ENCODE measurements at places on chromosomes 3 and 15.

- H3K4me3 ChIP-seq, result no peak overlapping the region
- H3K4me1 ChIP-seq, result no peaks in the 10 kb centered on the region
- peaks cover 41% of the 10 kb centered on the region for H3K36me3 ChIP-seq
- H3K27ac ChIP-seq, result no peak overlapping the region
- no peaks in the 10 kb centered on the region for H3K27me3 ChIP-seq
Measured at GRCh38 chr3:45966950-45967640, 23.8 kb downstream of the CXCR6 start.

- H3K36me3 ChIP-seq, result no peaks in the 10 kb centered on the region
- H3K27ac ChIP-seq, result no peak overlapping the region
- peak; percentile 30 for DNase-seq
- H3K27me3 ChIP-seq, result no peaks in the 10 kb centered on the region
Measured at GRCh38 chr3:139491027-139491700, 14.8 kb upstream of the RBP2 start.

GRCh38 chr3:196754091-196754981 is 14.7 kb downstream of the PAK2 start:
- H3K4me1 ChIP-seq, result peaks cover 13% of the 10 kb centered on the region
- DNase-seq, result no peak
- H3K36me3 ChIP-seq, result no peaks in the 10 kb centered on the region
- H3K27me3 ChIP-seq, result no peaks in the 10 kb centered on the region

DNA sequence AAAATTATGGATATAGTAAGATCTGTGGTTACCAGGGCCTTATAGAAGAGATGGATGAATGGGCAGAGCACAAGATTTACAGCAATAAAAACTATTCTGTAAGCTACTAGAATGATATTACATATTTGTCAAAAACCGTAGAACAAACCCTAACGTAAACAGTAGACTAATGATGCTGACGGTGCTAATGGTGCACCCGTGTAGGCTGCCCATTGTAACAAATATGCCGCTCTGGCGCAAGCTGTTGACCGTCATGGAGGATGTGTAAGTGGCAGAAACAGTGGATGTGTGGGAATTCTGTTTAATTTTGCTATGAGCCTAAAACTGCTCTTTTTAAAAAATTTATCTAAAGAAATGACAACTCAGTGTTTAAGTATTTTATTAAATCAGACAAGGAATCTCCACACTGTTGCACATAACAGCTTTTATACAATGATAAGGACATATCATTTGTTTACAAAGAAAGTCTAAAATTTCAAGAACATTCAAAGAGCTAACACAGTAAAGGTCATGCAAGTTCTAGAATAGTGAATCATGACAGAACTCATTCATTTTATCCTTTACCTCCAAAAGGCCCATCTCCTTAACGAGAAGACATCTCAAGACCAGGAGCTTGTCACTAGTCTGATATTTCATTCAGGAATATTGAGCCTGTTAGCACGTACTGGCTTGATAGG is 32.8 kb downstream of the TFRC start:
- no peak overlapping the region for H3K27ac ChIP-seq
- no peaks in the 10 kb centered on the region for H3K27me3 ChIP-seq
- H3K36me3 ChIP-seq, result peaks cover 32% of the 10 kb centered on the region
- H3K4me1 ChIP-seq, result no peaks in the 10 kb centered on the region
- no peak overlapping the region for H3K4me3 ChIP-seq
- no peak for DNase-seq

DNA sequence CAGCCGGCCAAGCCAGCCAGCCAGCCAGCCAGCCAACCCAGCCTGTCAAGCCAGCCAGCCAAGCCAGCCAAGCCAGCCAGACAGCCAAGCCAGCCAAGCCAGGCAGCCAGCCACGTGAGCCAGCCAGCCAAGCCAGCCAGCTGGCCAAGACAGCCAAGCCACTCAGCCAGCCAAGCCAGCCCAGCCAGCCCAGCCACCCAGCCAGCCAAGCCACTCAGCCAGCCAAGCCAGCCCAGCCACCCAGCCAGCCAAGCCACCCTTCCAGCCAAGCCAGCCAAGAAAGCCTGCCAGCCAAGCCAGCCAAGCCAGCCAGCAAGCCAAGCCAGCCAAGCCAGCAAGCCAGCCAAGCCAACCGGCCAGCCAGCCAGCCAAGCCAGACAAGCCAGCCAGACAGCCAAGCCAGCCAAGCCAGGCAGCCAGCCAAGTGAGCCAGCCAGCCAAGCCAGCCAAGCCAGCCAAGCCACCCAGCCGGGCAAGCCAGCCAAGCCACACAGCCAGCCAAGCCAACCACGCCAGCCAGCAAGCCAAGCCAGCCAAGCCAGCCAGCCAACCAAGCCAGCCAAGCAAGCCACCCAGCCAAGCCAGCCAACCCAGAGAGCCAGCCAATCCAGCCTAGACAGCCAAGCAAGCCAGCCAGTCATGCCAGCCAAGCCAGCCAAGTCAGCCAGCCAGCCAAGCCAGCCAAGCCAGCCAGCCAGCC is 199.5 kb downstream of the GOLGA6L6 start:
- H3K27me3 ChIP-seq, result no peaks in the 10 kb centered on the region
- H3K27ac ChIP-seq, result no peak overlapping the region
- no peak overlapping the region for H3K4me3 ChIP-seq
- DNase-seq, result no peak
- H3K4me1 ChIP-seq, result no peaks in the 10 kb centered on the region
- no peaks in the 10 kb centered on the region for H3K36me3 ChIP-seq

GRCh38 chr3:140234256-140234655 is 299.3 kb downstream of the CLSTN2 start:
- no peak overlapping the region for H3K27ac ChIP-seq
- no peaks in the 10 kb centered on the region for H3K27me3 ChIP-seq
- no peak for DNase-seq
- no peak overlapping the region for H3K4me3 ChIP-seq
- H3K36me3 ChIP-seq, result no peaks in the 10 kb centered on the region
- no peaks in the 10 kb centered on the region for H3K4me1 ChIP-seq

GRCh38 chr3:83738202-83738601 is 1220.6 kb upstream of the CADM2 start:
- H3K36me3 ChIP-seq, result no peaks in the 10 kb centered on the region
- no peak overlapping the region for H3K27ac ChIP-seq
- no peak for DNase-seq
- H3K4me3 ChIP-seq, result no peak overlapping the region
